ENCODE measurements at places on chromosomes 16 and 17.

DNA sequence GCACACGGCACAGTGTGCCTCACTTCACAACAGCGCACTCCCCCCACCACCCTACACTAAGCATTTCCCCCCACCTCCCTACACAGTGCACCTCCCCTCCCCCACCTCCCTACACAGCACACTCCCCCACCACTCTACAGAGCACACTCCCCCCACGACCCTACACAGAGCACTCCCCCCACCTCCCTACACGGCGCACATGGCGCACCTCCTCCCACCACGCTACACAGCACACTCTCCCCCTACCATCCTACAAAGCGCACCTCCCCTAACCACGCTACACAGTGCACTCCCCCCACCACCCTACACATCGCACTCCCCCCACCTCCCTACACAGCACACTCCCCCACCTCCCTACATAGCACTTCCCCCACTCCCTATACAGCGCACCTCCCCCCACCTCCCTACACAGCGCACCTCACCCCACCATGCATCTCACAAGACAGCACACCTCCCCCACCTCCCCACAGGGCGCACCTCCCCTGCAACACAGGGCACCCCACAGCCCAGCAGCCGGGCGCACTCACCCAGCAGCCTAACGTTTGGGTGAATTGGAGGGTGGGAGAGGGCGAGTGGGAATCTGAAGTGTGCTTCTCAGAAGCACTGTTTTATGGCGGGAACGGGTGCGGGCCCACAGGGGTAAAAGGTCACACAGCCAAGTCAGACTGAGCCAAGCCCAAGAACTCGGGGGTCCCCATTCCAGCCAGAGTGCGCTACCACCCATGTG lies 10.3 kb downstream of the KNOP1 start:
- DNase-seq, result no peak

GRCh38 chr16:50547340-50548124 lies 664 bp upstream of the NKD1 start:
- peak; percentile 50 for DNase-seq

DNA sequence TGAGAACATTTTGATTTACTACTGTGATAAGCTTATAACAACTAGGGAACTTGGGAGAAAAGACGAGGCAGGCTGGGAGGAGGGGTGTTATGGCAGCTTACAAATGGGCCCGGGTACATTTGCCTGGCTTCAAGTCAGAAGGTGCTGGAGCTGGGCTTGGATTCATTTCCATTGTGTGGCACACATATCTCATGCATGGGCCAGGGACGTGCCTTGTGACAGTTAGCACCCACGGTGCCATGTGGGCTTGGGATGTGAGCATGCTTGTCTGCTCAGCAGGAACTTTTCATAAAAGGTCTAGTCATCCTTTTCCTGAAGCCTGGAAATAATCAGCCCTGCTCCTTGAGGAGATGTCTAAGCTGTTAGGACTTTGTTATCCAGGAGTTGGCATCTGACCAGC lies 572.2 kb downstream of the CDH13 start:
- DNase-seq, result no peak

DNA sequence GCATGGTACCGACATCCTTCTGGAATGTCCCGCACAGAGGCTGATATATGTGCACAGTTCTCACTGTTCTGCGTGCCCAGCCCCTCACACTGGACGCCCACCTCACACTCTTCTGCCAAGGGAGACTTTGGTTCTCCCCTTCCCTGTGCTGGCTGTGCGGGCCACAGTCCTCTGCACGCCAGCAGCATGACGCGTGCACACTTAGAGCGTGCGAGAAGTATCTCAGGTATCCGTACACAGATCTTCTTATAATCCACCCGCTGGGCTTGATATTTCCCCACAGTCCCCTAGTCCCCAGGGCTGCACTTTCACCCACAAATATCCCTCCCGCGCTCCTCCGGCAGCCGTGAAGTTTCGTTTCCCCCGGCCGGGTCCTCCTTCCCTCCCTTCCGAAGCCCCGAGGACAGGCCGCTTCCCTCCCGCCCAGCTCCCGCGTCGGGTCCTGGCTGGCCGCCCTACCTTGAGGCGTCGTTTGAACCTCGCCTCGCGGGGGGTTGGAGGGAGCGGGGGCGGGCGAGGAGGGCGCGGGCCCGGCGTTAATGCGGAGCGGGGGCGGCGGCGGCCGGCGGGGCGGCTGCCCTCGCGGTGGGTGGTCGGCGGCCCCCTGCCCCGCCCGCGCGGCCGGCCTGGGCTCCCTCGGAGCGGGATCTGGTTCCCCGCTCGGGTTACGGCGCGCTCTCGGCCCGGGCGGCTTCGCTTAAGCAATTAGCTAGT lies 5.0 kb upstream of the FOXF1 start:
- no peak for DNase-seq

DNA sequence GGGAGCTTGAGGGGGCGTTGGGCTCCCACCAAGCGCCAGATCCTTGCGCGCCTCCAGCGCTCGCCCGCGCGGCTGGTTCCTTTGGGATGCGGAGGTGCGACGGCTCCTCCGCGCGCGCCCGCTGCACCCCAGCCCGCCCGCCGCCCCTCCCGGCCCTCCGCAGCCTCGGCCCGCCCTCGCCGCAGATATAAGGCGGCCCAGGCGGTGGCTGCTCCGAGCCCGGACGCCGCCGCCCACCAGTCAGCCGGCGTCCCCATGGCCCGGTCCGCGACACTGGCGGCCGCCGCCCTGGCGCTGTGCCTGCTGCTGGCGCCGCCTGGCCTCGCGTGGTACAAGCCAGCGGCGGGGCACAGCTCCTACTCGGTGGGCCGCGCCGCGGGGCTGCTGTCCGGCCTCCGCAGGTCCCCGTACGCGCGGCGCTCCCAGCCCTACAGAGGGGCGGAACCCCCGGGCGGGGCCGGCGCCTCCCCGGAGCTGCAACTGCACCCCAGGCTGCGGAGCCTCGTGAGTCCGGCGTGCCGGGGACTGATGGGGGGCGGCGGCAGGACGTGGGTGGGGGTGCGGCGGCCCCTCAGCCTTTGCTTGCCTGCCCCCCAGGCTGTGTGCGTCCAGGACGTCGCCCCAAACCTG lies at the start of gene NPB:
NPB (plus strand) TSS at position 216 of the 630 bp plus-strand sequence; CDS start at position 256, 40 bp downstream.
- DNase-seq, result peak; percentile 74

GRCh38 chr16:47317465-47318240 lies 143.2 kb downstream of the ITFG1 start:
- DNase-seq, result no peak

DNA sequence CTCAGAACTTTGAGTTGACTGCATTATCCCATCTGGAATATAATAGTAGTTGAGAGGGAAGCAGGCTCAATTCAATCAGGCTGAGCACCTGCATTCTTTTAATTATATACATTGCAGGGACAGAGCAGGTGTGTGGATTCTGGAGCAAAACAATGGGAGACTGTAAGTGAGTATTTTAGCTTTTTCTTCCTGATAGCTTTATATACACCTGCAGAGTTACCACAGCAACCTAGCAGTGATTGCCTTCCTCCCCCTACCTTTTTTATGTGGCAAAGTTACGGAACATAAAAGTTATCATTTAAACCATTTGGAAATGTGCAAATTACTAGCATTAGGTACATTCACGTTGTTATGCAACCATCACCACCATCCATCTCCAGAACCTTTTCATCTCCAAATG lies 25.4 kb upstream of the RHOT1 start:
- DNase-seq, result no peak

DNA sequence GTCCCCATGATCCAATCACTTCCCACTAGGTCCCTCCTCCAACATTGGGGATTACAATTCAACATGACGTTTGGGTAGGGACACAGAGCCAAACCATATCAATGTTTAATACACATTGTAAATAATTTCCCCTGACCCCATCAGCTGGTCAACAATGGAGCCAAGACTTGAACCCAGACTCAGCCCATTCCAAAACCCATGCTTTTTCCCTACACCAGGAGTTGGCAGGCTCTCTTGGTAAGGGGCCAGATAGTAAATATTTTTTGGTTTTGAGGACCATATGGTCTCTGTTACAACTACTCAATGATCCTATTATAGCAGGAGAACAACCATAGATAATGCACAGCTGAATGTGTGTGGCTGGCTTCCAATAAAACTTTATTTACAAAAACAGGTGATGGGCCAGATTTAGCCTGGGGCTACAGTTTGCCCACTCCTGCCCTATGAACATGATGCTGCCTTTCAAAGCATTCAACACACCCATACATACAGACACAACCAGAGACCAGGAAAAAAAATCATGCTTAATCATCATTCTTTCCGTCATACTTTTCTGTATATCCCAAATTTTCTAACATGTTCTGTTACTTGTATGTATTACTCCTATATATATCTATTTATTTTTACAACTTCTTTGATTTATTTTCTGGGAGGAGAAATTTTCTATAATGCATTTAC lies 22.1 kb upstream of the MSI2 start:
- no peak for DNase-seq

GRCh38 chr16:6643080-6643686 lies 689.5 kb upstream of the RBFOX1 start:
- DNase-seq, result peak; percentile 22

DNA sequence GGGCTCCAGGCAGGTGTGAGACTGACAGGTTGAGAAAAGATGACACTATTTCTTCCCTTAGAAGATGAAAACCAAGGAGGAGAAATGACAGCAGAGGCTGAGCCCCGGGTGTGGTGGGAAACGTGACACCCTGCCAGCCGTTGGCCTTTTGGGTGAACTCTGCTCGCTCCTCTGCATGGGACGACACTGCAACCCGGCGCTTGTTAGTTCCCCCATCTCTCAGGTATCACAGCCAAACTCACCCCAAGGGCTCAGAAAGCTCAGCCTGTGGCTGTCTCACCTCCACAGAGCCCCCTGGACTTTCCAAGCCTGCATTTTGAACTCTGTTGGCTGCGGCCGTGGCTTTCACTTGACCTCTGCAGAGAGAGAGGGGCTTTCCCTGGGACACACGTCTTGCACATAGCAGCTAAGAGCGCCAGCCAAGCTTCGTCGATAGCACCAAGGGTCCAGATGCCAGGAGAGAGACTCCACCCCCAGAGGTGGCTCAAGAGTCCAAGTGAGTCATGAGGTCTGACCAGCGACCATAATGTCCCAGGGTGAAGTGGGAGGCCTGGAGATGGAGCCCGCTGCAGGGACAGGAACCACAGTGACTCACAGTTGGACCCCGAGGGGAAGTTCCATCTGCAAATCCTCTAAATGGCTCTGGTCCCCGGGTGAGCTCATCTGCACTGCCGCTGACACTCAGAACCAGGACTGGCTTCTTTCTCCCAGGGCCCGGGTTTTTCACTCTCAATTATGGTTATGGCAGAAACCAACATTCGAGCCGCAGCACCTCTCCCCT lies 301.9 kb downstream of the SOX9 start:
- no peak for DNase-seq

- DNase-seq, result no peak
These were observed 221.2 kb upstream of the N4BP1 start for GRCh38 chr16:48831076-48831722.

- DNase-seq, result no peak
These were observed 104.4 kb downstream of the GRIN2A start for GRCh38 chr16:10077861-10078260.

- no peak for DNase-seq
These were observed 275.5 kb upstream of the N4BP1 start for GRCh38 chr16:48885471-48885870.

DNA sequence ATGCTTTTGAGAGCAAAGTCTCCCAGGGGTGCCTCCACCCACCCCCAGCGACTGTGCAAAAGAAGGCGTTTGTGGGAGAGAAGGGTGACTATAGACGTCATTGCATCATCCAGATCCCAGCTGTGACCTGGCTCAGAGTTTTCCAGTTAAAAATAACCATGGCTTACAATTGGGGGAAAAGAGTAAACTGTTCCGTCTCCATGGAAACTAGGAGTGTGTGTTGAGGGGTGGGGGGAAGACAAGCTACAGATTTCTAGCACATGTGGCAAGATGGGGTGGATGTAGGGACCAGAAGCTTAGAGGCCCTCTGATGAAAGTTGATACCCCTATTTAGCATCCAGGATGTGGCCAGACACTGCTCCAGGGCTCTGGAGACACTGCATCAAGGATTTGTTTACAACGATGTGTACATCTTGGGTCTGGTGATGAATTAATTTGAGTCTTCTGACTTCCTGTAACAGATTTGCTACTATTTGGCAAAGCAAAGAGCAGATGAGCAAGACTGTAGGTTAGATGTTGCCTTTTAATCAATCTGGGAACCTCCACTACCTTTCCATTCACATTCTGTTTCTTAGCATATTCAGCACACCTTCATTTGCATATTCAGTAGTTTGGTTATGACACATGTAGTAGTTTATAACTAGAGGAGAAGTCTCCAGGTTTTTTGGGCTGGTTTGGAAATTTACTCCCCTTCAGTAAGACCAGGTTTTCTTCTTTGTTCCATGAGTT lies 6.2 kb upstream of the DUSP14 start:
- DNase-seq, result no peak

DNA sequence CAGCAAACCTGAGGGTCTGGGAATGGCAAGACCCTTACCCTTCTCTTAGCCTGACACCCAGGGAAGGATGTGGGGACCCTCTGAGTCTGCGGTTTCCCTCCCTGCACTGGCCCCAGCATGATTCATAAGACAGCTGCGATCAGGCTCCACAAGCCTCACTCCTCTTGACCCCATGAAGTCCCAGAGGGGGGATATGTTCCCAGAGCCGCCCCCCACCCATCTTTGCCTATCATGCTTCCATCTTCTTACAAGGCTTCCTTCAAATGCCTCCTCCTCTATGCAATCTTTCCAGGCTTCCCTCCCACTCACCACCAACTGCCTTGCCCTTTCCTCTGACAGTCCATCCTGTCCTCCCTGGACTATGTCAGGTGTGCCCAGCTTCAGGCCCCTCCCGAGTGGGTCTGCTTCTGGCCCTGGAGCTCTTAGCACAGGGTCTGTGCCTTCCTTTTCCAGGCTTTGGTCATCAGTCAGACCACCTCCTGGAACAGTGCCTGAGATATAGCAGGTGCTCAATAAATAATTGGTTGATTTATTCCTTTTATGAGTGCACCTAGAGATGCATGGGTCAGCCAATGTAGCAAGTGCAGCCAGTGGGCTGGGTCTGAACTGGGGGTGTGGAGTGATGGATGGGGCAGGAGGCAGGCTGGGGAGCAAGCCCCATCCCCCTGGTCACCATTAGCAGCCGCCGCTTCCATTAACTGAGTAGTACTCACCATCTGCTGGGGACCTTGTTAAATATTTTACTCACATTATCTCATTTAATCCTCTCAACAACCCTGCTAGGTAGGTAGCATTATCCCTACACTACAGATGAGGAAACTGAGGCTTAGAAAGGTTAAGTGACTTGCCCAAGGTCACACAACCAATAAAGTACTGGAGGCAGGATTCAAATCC lies 8.4 kb downstream of the DLX3 start:
- DNase-seq, result no peak

- no peak for DNase-seq
These were observed 6.4 kb upstream of the LGALS9 start for GRCh38 chr17:27624539-27624938.

- DNase-seq, result no peak
These were observed 30.5 kb upstream of the SLC5A10 start for GRCh38 chr17:18921485-18921884.

GRCh38 chr16:87391324-87391949 lies 699 bp upstream of the MAP1LC3B start:
- DNase-seq, result peak; percentile 86

DNA sequence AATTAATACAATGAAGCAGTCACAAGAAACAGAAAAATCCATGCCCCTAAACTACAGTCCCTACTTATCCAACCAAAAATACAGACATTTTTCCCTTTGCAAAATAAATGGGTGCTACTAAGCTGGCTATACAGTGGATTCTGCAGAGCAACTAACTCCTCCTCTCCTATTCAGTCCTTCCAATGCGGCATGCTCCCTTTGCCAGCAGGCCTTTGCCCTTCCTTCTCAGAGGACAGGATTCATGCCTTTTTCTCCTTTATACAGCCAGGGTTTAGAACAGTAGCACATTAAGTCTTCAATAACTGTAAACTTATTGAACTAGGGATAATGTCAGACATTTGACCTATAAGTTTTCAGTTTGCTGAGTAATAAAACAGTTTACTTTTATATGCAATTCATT lies 70.2 kb downstream of the SMURF2 start:
- no peak for DNase-seq

GRCh38 chr17:79754370-79754769 lies 23.6 kb upstream of the CBX2 start:
- no peak for DNase-seq

Data from erythroblast (primary cell).